ENCODE measurements at places on chromosomes 12 and 14.

DNA sequence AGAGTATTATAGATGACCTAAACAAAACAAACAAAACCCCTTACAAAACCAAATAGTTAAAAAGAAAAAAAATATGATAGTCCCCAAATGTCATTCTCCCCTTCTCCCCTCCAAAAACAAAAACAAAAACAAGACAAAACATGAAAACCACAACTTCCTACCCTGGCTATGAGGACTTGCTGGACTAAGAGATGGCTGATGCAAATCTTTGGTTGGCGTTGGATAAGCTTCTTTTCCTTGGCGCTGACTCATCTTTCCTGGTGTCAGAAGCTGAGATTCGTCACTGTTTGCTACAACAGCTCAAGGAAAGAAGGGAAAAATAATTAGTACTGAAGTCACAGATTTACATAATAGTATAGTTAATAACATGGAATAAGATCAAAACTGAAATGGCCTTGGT is 102.5 kb upstream of the BBS10 start:
- no peak for DNase-seq

DNA sequence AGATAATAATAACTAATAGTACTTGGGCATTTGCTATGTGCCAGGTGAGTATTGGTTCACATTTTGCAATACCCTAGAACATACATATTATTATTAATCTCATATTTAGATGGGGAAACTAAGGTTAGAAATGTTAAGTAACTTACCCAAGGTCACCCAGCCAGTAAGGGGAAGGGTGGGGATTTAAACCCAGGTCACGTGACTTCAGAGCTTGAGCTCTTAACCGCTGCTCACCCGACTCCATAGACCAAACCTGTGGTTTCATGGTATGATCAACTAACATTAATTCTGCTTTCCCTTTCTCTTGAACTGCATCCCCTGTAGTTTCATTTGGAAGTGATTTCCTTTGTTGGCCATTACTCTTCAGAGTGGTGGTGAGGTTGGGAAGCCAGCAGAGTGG is 242.3 kb downstream of the NRXN3 start:
- no peak for DNase-seq

- DNase-seq, result no peak
Measured at GRCh38 chr12:92977326-92977725, 48.2 kb upstream of the EEA1 start.

GRCh38 chr14:77303417-77304156 is 17.1 kb downstream of the POMT2 start:
- no peak for DNase-seq

DNA sequence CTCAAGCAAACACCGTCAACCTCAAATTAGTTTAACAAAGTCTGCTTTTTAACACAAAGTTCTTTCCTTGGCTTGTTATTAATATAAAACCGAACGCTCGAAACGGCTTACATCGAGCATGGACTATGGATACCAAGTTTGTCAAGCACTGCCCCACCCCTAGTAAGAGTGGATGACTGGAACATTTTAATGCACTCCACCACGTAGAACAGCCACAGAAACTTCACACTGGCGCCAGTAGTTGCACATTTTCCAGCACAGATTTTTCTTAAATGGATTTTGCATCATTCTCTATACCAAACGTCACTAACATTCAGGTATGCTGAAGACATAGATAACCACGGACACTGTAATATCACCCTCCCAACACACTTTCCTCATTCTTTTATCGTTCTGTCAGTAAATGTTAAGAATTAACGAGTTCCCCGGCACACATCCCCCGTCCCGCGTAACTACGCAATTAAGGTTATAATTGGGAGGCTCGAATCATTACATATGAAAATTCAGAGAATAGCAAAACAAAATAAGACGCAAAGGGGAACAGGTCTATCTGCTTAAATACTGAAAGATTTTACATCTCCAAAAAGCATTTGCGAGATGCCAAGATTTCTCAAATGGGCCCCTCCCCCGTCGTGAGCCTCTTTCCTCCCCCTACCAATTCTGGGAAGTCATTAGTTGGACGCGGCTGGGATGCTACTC is 990 bp downstream of the FERMT2 start:
- no peak for DNase-seq

DNA sequence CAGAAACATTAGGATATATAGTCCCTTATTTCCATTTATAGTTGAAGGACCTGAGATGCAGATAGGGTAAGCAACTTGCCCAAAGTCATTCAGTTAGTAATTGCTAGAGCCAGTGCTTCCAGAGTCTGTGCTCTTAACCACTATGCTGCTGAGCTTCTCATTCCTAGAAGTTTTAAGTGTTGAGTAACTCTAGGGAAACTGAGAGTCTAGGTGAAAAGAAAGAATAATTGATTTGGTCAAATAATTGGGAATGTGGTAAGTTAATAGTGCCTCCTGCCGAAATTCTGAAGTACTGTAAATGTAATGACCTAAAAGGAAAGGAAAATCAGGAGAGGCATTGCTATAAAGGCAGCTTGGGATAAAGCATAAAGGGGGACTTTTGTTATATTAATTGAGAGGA is 14.1 kb downstream of the PYROXD1 start:
- no peak for DNase-seq

DNA sequence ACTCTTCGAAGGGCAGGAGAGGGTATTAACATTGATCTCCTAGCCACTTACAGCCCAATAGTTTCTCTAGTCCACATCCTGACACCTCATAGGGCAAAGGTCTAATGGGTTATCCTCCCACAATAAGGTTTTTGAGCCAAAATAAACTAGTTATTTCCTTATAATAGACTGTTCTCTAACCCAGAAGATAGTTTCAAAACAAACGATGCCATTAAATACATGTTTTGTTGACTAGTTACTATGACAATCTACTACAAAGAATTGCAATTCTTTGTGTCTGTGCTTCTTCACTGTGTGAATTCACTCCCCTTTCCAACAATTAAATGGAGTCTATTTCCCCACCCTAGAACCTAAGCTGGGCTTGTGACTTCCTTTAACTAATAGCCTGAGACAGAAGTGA is 6.4 kb upstream of the ACTR10 start:
- no peak for DNase-seq

- DNase-seq, result no peak
Measured at GRCh38 chr14:84432676-84433075, 1097.3 kb upstream of the FLRT2 start.

DNA sequence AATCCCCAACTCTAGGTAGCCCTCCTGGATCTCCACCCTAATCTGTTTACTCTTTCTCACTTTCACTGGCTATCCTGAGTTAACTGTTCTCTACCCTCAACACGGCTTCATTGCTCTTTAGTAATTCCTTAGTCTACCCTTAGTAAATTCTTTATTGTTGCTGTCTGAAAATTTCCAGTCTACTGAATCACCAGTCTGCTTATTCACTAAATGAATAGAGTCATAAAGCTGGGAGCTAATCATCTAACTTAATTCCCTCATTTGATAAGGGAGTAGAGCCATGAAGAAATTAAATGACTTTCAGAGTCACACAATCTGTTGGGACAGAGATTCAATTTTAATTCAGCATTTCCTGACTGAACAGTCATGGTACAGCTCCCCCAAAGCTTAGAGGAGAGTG is 36.5 kb downstream of the YEATS4 start:
- no peak for DNase-seq

- no peak for DNase-seq
Measured at GRCh38 chr12:56457817-56458216, 3.4 kb upstream of the MIP start.

DNA sequence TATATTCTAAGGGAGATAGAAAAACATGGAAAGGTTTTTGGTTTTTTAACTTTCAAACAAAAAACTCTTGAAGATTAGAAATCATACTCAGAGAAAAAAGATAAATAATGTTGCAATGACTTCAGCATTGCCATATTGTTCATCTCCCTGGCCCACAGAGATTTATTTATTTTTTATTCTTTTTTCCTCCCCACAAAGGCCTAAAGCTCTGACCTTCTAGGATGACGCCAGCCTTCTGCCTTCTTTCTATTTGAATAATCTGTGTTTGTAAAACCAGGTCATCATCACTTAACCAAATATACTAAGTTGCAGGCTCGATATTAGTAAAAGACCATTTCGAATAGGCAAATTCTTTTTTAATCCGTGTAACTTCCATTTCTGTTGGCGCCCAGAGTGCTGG is 4.4 kb upstream of the DCP1B start:
- no peak for DNase-seq

GRCh38 chr12:11174022-11174421 is 3.0 kb downstream of the SMIM10L1 start:
- DNase-seq, result no peak

GRCh38 chr12:64097366-64098105 is 124.6 kb downstream of the KICS2 start:
- DNase-seq, result no peak

GRCh38 chr12:54650409-54650808 is 2.2 kb upstream of the DCD start:
- DNase-seq, result no peak

DNA sequence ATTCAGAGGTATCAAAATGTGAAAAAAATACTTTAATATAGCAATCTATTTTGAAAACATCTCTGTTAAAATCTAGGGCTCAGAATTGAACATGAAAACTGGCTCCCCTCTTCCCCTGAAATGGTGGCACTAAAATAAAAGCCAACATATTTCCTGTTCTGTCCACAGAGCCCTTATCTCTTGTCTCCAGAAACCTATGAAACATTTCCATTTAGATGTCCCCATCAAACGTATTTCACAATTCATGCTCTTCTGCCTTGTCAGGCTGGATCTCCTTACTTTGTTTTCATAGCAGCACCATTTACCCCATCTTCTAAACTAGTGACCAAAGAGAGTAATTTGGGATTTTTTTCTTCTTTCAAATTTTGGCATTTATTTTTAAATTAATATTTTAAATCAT is 42.4 kb downstream of the PDE3A start:
- no peak for DNase-seq

GRCh38 chr14:87901236-87901635 is 91.7 kb downstream of the GALC start:
- no peak for DNase-seq

GRCh38 chr12:128111951-128112350 is 155.0 kb upstream of the TMEM132C start:
- no peak for DNase-seq

GRCh38 chr14:101956179-101956885 is 8.0 kb upstream of the DYNC1H1 start:
- no peak for DNase-seq

GRCh38 chr14:80850197-80850814 is 91.2 kb downstream of the CEP128 start:
- no peak for DNase-seq

GRCh38 chr14:55373784-55374705 is 37.6 kb downstream of the ATG14 start:
- no peak for DNase-seq

DNA sequence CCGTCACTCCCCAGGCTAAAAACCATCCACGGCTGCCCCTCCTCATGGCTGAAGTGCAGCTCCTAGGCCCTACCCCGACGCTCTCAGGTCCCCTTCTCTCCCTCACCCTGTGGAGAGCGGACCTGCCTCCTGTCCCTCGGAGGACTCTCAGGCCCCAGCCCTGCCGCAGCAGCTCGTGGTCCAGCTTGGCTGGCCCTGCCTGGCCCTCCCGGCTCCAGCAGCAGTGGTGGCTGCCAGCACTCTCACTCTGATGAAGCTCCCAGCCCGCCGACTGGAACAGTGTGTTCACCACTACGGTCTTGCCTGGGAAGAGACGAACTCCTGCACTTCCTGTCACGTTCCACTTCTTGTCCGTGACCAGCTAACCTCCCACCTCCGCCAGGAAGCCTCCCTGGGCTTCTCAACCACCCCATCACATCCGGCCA is 11.1 kb downstream of the BAG5 start:
- DNase-seq, result no peak

GRCh38 chr14:104209985-104210816 is 71.8 kb downstream of the KIF26A start:
- no peak for DNase-seq

GRCh38 chr12:121861636-121862254 is 3.1 kb upstream of the HPD start:
- no peak for DNase-seq

- no peak for DNase-seq
Measured at GRCh38 chr14:46487582-46488350, 163.8 kb downstream of the RPL10L start.

DNA sequence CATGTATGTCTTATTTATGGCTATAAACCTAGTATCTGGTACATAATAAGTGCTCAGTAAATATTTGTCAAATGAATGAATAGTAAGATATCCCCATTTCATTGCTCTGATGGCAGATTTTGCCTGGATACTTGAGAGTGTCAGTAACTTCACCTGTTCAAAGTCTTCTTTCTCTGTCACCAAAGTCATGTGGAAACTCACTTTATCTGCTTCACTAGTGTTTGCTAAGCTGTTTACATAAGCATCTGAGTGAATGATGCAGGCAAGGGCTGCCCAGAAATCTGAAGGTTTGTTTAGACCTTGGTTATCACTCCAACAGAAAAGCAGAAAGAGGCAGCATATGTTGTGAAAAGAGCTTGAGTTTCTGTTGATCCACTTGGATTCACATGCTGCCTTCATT is 4.3 kb downstream of the OR4E1 start:
- DNase-seq, result no peak

DNA sequence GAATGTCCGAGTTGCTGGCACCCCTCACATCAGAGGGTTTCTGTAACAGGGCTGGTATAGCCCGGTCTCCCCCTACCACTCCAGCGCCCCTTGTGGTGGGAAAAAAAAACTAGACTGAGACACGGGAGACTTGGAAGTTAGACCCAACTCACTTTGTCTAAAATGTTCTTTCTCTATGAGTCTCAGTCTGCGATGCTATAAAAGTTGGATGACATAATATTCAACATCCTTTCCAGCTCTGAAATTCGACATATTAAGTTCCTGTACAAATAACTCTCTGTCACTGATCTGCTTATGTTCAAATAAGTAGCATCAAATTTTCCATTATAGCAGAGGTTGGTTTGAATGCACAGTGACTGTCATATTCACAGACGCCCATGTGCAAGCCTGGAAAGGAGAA is 25.7 kb upstream of the TC2N start:
- no peak for DNase-seq

DNA sequence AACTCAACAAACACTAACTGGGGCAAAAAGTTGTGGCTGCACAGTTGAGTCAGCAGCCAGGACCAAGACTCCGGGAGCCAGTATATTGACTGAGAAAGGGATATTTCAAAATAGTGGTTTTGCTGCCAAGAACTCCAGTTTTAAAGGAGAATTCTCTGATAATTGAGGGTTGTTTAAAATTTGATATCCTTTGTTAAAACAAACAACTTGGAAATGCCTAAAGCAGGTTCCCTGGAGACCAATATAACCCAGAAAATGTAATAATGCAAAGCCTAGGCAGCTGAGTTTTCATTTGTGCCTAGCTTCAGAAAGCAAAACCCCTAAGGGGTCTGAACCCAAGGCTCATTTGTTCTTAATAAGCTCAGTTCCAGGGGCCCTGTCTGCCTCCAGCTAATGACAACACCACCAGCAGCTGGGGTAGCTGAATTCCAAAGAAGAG is 311.7 kb upstream of the CCDC196 start:
- DNase-seq, result no peak

DNA sequence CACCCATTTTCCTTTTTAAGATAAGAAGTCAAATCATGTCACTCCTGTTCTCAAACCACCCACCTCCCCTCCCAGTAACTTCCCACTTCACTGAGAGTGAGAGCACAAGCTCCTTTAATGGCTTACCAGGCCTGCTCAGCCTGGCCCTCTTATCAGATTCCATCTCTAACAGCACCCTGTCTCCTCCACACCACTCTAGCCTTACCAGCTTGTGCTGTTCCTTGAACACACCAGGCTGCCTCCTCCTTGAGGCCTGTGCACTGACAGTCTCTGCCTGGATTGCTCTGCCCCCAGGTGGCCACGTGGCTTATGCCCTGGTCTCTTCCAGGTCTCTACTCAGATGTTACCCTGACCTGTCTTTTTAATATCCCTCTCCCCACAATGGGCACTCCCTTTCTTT is 40.1 kb upstream of the EVL start:
- no peak for DNase-seq
